PC-9 (cell line): ENCODE measurements at places on chromosomes 13 and 19. TPM values are rescaled to one million over a fixed set of nuclear protein-coding genes. Genes with fewer than 3 reads are reported as not detected.

DNA sequence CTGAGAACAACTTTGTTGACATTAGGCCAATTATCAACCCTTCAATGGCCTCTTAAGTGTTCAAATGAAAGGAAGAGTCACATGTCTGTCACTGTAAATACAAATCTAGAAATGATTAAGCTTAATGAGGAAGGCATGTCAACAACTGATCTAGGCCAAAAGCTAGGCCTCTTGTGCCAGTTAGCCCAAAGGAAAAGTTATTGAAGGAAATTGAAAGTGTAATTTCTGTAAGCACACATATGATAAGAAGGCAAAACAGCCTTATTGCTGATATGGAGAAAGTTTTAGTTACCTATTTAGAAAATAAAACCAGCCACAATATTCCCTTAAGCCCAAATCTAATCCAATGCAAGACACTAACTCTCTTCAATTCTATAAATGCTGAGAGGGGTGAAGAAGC lies 604.7 kb downstream of the SLITRK6 start:
- H3K36me3 ChIP-seq: no peaks in the 10 kb centered on the region
- no peak for DNase-seq
- H3K4me3 ChIP-seq: no peak overlapping the region
- no peaks in the 10 kb centered on the region for H3K4me1 ChIP-seq

- no peak overlapping the region for H3K27ac ChIP-seq
- H3K27me3 ChIP-seq: peaks cover 5% of the 10 kb centered on the region; the same call in 1 of the 2 replicates
- no peaks in the 10 kb centered on the region for H3K36me3 ChIP-seq
- no peak overlapping the region for H3K4me3 ChIP-seq
Observed at GRCh38 chr19:3785451-3785937, 687 bp downstream of the MATK start.

DNA sequence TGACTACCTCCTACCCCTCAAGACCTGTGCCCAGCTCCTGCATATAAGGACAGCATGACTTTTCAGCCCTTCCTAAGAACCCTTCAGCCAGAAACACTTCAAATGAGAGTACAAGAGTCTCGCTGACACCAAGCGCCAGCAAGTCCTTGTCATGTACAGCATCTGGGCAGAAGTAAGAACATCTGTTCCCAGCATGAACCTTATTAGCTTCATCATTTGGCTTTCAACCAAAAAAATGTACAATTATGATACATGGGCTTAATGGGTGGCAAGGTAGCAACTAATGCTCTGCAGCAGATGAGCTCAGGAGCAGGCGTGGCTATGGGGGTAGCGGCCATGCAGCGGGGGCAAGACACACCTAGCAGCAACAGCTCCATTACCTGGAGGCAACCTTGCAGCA lies 487.6 kb downstream of the COG6 start:
- H3K4me3 ChIP-seq: no peak overlapping the region
- no peaks in the 10 kb centered on the region for H3K36me3 ChIP-seq
- no peaks in the 10 kb centered on the region for H3K27me3 ChIP-seq
- no peaks in the 10 kb centered on the region for H3K4me1 ChIP-seq
- no peak overlapping the region for H3K27ac ChIP-seq
- DNase-seq: no peak

The ZSCAN18 gene
- 76.3 and 90.5 TPM in 2 replicates for total RNA-seq

DNA sequence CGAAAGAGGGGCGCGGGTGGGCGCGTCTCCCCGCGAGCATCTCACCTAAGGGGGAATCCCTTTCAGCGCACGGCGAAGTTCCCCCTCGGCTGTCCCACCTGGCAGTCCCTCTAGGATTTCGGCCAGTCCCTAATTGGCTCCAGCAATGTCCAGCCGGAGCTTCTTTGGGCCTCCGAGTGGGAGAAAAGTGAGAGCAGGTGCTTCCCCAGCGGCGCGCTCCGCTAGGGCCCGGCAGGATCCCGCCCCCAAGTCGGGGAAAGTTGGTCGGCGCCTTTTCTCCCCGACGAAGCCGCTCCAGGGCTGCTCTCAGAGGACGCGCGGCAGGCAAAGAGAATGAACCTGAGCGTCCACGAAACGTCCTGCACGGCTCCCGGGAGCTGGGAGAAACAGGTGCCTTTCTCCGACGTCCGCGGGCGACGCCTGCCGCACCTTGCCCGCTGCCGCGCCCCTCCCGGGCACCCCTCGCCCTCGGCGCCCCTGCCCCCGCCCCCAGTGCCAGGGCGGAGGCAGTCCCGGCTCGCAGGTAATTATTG lies 366 bp upstream of the KL start:
- H3K27ac ChIP-seq: no peak overlapping the region
- H3K4me1 ChIP-seq: peaks cover 17% of the 10 kb centered on the region; the same call in 1 of the 2 replicates
- no peak for DNase-seq
- peak overlapping the region; percentile 26; the same call in 1 of the 2 replicates for H3K4me3 ChIP-seq

DNA sequence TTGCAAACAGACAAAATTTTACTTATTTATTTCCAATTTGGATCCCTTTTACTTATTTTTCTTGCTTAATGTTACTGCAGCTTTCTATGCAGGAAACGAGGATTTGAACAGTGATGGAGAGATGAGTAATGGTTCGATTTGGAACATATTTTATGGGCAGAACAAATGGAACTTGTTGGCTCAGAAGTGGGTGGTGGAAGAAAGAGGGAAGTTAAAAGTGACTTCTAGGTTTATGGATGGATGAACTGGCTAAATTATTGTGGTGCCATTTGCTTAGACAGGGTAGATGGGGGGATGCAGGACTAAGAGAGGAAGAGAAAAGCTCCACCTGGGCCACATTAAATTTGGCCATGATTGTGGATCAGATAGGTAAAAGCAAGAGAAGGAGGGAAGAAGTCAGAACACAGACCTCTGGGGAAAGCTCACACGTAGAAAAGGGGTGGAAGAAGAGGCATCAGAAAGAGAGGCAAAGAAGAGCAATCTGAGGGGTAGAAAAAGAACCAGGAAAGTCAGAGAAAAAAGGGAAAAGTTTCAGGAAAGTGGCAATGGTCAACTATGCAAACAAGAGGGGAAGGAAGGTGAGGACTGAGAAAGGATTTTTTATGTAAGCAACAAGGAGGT lies 768 bp upstream of the CYSLTR2 start:
- no peak overlapping the region for H3K4me3 ChIP-seq
- no peaks in the 10 kb centered on the region for H3K36me3 ChIP-seq
- no peak overlapping the region for H3K27ac ChIP-seq
- H3K4me1 ChIP-seq: no peaks in the 10 kb centered on the region; the same call in 1 of the 2 replicates

GRCh38 chr13:61410669-61411297 lies 4.9 kb downstream of the PCDH20 start:
- no peaks in the 10 kb centered on the region for H3K4me1 ChIP-seq
- H3K27me3 ChIP-seq: peaks cover 4% of the 10 kb centered on the region
- no peaks in the 10 kb centered on the region for H3K36me3 ChIP-seq
- H3K4me3 ChIP-seq: no peak overlapping the region
- no peak overlapping the region for H3K27ac ChIP-seq

GRCh38 chr13:73924607-73925006 lies 209.6 kb downstream of the KLF12 start:
- no peaks in the 10 kb centered on the region for H3K4me1 ChIP-seq
- no peak overlapping the region for H3K4me3 ChIP-seq
- no peak for DNase-seq
- H3K27ac ChIP-seq: no peak overlapping the region
- no peaks in the 10 kb centered on the region for H3K27me3 ChIP-seq

DNA sequence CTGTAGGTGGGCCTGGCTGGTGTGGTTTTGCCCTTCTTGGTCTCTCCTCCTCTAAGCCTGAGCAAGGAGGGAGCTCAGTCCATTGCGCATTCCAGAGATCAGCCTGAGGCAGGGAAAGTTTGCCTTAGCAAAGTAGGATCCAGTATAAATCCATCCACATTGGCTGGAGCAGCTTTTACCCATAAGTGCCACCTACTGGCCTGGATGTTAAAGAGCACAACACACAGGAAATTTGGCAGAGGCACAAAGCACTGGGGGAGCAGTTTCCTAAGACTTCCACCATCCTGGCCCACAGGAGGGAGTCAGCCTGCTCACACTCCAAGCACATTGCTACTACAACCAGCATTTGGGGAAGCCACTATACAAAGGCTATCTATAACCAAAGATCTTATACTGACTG lies 1124.2 kb downstream of the SLITRK1 start:
- DNase-seq: no peak
- H3K4me1 ChIP-seq: no peaks in the 10 kb centered on the region
- no peaks in the 10 kb centered on the region for H3K36me3 ChIP-seq
- H3K4me3 ChIP-seq: no peak overlapping the region
- no peak overlapping the region for H3K27ac ChIP-seq
- no peaks in the 10 kb centered on the region for H3K27me3 ChIP-seq

DNA sequence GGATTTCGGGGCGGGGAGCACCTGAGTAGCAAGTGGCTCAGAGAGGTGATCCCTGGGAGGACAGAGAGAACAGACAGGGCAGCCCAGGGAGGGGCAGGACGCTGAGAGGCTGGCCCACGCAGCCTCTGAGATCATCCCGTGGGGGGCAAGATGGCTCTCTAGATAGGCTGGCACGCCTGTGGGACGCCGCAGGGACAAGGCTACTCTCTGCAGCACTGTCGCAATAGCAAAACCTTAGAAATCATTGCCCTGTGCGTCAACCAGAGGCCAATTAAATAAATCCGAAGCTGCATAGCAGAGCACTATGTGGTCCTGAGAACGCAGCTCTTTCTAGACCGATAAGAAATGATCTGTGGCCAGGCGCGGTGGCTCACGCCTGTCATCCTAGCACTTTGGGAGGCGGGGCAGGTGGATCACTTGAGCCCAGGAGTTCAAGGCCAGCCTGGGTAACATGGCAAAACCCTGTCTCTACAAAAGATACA lies 5.1 kb downstream of the PEX11G start:
- no peak overlapping the region for H3K4me3 ChIP-seq
- H3K36me3 ChIP-seq: no peaks in the 10 kb centered on the region
- no peak for DNase-seq
- peak overlapping the region; percentile 46; the same call in 1 of the 2 replicates for H3K27ac ChIP-seq
- H3K27me3 ChIP-seq: no peaks in the 10 kb centered on the region

- H3K36me3 ChIP-seq: no peaks in the 10 kb centered on the region
- H3K4me3 ChIP-seq: no peak overlapping the region
- peaks cover 10% of the 10 kb centered on the region; the same call in 1 of the 2 replicates for H3K4me1 ChIP-seq
- no peaks in the 10 kb centered on the region for H3K27me3 ChIP-seq
- no peak overlapping the region for H3K27ac ChIP-seq
Observed at GRCh38 chr19:8302734-8303133, 5.4 kb downstream of the CD320 start.

The CDC42EP5 gene
- 25.1 and 48.5 TPM in 2 replicates for total RNA-seq

DNA sequence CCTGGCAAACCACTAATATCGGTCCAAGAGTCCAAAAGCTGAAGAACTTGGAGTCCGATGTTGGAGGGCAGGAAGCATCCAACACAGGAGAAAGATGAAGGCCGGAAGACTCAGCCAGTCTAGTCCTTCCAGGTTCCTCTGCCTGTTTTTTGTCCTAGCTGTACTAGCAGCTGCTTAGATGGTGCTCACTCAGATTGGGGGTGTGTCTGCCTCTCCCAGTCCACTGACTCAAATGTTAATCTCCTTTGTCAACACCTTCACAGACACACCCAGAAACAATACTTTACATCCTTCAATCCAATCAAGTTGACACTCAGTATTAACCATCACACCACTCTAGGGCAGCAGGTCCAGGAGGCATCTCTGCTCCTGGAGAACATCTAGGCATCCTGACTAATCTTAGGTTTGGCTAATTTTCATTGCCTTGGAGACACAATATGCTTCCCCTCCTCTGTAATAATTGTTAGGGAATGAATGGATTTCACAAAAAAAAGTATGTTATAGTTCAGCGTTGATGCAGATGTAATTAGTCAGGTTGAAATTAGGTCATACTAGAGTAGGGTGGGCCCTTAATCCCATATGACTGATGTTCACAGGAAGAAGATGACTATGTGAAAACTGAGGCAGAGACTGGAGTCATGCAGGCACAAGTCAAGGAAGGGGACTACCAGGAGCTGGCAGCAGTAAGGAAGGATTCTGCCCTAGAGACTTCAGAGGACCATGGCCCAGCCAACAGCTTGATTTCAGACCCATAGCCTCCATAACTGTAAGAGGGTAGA lies 183.4 kb downstream of the RBM26 start:
- no peaks in the 10 kb centered on the region for H3K27me3 ChIP-seq
- no peak overlapping the region for H3K27ac ChIP-seq

The ANGPTL4 gene
- total RNA-seq: 0.30 TPM in 1 of 2 replicates, not detected in the other

The IGFL1 gene
- total RNA-seq: 2.6 and 3.7 TPM in 2 replicates

DNA sequence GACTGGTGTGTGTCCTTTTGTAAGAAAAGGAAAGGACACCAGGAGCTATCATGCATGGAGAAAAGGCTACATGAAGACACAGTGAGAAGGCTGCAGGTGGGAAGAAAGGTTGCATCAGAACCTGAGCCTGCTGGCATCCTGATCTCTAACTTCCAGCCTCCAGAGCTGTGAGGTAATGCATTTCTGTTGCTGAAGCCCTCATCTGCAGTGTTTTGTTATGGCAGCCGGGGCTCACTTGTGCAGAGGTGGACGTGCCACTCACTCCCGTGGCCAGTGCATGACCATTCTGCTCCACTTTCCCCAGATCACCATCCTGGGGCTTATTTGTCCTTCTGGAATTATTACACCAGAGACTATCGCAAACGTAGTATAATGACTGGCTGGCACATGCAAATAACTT lies 155.3 kb downstream of the IRS2 start:
- no peak overlapping the region for H3K27ac ChIP-seq
- H3K27me3 ChIP-seq: no peaks in the 10 kb centered on the region
- no peak for DNase-seq
- no peaks in the 10 kb centered on the region for H3K36me3 ChIP-seq

DNA sequence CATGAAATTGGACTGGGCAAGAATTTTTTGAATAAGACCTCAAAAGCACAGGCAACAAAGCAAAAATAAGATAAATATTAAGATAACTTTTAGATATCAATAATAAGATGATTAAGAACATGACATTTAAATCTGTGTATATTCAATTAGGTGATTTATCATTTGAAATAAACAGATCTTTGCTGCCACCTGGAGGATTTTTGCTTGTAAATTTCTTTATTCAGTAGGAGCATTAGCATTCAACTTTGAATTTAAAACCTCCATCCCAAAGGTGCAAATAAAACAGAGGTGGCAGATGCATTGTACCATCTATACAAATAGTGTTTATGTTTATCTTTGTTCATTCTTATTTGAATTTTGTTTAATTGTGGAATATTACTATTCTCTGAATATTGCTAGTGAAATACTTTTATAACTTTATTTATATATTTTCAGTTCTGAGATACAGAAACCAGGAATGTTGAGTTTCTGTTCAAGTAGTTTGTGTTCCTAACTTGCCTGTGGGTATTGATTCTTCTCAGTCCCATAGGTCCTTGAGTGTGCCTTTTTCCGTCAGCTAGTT lies 20.9 kb downstream of the COG6 start:
- H3K4me1 ChIP-seq: no peaks in the 10 kb centered on the region; the same call in 1 of the 2 replicates
- no peak overlapping the region for H3K4me3 ChIP-seq
- peaks cover 3% of the 10 kb centered on the region; the same call in 1 of the 2 replicates for H3K36me3 ChIP-seq
- H3K27ac ChIP-seq: no peak overlapping the region
- no peaks in the 10 kb centered on the region for H3K27me3 ChIP-seq
- DNase-seq: no peak

The FUT2 gene
- total RNA-seq: 8.7 and 9.6 TPM in 2 replicates

GRCh38 chr13:26660766-26661165 lies 99.8 kb downstream of the GPR12 start:
- H3K4me1 ChIP-seq: no peaks in the 10 kb centered on the region
- H3K27me3 ChIP-seq: no peaks in the 10 kb centered on the region
- H3K4me3 ChIP-seq: no peak overlapping the region
- no peak for DNase-seq
